ENCODE measurements at places on chromosomes 3 and 15. TPM values are rescaled to one million over a fixed set of nuclear protein-coding genes. Genes with fewer than 3 reads are reported as not detected.

Gene PIK3CB
- 32.1 TPM for total RNA-seq

Gene SATB1
- 26.8 TPM for total RNA-seq

Gene GOLGA8M
- total RNA-seq: not detected

Gene WNT5A
- 4.0 TPM for total RNA-seq

Gene PARP15
- 0.12 TPM for total RNA-seq

DNA sequence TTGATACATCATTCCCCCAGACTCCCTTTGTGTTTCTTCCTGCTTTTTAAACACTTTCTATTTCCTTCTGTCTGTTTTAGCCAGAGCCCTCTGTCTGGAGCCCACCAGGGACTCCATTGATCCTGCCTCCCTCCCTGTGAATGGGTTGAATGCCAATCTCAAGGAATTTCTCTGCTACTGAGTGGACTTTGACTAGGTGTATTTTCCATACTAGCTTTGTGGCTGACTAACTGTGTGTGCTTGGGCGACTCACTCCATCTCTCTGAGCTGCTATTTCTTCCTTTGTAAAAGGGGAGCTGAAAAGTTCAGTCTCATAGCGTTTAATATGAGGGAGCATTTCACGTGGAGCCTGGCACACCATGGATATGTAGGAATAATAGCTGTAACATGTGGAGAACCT, 98.8 kb downstream of the EEFSEC start:
- DNase-seq: no peak
- no peaks in the 10 kb centered on the region for H3K27me3 ChIP-seq
- H3K27ac ChIP-seq: no peak overlapping the region
- no peaks in the 10 kb centered on the region for H3K4me1 ChIP-seq

GRCh38 chr15:77495838-77496596, 75.3 kb downstream of the HMG20A start:
- peak; percentile 69 for DNase-seq
- H3K27ac ChIP-seq: peak overlapping the region; percentile 46
- peak overlapping the region; percentile 15 for H3K4me3 ChIP-seq
- no peaks in the 10 kb centered on the region for H3K36me3 ChIP-seq
- no peaks in the 10 kb centered on the region for H3K27me3 ChIP-seq

GRCh38 chr3:77158730-77159581, 119.1 kb downstream of the ROBO2 start:
- DNase-seq: peak; percentile 19
- no peak overlapping the region for H3K4me3 ChIP-seq
- H3K27ac ChIP-seq: no peak overlapping the region
- no peaks in the 10 kb centered on the region for H3K4me1 ChIP-seq

- no peak overlapping the region for H3K27ac ChIP-seq
- peaks cover 24% of the 10 kb centered on the region for H3K4me1 ChIP-seq
- no peak overlapping the region for H3K4me3 ChIP-seq
- no peaks in the 10 kb centered on the region for H3K27me3 ChIP-seq
- DNase-seq: no peak
Observed at GRCh38 chr3:179716226-179716625, 63.4 kb downstream of the USP13 start.

DNA sequence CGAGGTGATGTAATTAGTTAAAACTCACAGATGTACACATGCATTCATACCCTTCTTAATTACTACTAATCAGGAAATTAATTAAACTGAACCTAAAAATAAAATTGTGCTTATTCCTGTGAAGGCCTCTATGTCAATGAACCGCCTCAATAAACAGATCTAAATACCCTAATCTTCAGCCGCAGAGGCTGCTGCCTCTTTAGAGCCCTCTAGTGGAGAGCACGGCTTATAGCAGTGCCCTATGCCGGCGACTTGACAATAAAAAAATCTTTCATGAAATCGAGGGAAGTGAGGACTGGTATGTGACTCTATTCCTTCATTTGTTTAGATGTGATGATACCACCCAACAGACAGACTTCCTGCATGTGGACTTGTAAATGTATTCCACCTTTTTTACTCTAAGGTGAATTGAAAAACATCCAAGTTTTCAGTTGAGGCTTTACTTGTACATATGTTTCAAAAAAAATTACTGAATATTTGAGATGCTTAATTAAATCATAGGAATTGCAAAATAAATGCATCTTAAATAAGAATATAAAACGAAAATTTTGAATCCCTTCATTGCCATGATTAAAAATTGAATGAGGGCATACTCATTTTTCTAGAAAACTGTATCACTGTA, 8.3 kb upstream of the EPHA3 start:
- no peak overlapping the region for H3K4me3 ChIP-seq
- no peaks in the 10 kb centered on the region for H3K36me3 ChIP-seq
- DNase-seq: peak; percentile 79
- H3K4me1 ChIP-seq: no peaks in the 10 kb centered on the region

DNA sequence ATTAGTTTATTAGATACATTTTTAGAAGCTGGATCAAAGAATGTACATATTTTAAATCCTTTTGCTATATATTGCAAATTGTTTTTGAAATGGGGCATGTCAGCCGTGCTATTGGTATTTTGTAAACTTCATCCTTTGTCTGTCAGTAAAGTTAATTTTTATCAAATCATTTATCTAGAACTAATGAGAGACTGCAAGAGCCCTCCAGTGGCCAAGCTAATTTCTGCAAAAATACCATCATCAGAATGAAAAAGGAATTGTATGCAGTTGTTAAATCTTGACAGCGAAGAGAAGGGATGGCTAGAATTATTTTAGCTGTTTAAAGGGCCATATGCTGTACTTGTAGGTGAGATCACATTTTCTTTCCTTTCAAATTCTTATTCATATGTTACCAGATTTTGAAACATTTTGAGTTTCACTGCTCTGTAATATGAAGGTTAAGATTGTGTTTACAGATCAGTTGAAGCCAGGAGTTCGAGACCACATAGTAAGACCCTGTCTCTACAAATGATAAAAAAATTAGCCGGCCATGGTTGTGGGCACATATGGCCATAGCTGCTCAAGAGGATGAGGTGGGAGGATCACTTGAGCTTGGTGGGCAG, 8.1 kb upstream of the CLDN11 start:
- H3K36me3 ChIP-seq: no peaks in the 10 kb centered on the region
- no peak overlapping the region for H3K4me3 ChIP-seq
- H3K27ac ChIP-seq: no peak overlapping the region
- DNase-seq: peak; percentile 39
- H3K4me1 ChIP-seq: no peaks in the 10 kb centered on the region

DNA sequence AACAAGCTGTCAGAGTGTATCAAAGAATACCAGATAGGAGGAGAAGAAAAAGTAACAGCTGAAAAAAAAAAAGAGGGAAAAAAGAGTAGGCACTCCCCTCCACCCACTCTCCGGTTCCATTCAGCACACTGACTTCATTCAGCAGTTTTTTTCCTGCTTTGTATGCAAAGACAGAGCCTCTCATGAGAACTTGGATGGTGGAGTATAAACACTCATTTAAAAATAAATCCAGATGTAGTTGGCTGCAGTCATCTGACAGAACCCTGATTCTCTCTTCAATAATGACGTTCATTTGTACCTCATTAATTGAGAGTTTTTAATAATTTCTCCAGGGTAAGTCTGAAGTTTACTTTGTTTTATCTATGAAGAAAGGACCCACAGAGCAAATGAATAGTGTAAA, 81.0 kb downstream of the TMEM108 start:
- no peak for DNase-seq
- H3K27me3 ChIP-seq: no peaks in the 10 kb centered on the region
- no peak overlapping the region for H3K4me3 ChIP-seq
- peaks cover 7% of the 10 kb centered on the region for H3K4me1 ChIP-seq
- H3K36me3 ChIP-seq: no peaks in the 10 kb centered on the region

DNA sequence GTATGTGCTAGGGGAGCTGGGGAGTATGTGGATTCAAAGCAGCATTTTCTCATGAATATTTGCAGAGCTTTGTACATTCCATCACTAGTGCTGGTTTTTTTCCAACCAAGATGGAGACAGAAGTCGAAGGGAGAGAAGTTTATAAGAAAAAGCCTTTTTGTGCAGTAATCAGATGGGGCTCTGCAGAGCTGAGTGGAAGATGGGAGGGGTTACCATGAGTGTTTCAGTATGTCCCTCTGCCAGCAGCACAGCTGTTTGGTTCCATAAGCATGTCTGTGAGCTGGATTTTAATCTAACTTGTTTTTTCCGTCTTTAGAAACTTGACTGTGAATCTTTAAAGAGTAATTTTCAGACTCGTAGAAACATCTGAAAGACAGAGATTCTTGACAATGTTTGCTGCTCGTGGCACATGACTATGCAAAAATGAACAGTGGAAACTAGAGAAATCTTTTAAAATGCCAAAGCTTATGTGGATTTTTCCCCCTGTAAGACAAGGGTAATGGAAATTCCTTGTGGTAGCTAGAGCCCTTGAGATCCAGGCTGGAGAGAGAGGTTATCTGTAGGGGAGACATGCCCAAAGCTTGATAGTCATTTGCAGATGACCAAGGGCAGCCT, 20.3 kb downstream of the STARD9 start:
- no peaks in the 10 kb centered on the region for H3K4me1 ChIP-seq
- H3K27ac ChIP-seq: peak overlapping the region; percentile 56
- H3K4me3 ChIP-seq: no peak overlapping the region
- H3K27me3 ChIP-seq: no peaks in the 10 kb centered on the region
- H3K36me3 ChIP-seq: no peaks in the 10 kb centered on the region

DNA sequence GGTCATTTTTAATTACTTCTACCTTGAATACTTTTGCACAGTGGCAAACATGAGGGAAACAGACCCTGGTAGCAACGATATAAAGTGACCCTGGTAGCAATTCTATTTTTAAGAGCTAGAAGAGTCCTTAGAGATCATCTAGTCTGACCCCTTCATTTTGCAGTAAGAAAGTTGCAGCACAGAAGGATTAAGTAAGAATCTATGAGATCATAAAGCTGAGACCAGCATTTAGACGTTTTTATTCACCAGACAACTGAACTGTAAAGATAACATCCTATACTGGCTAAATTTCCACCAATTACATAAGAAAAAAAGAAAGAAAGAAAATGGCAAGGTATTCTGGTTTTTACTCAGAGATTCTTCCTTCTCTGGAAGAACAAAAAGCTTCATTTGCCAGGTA, 49.9 kb downstream of the LRRFIP2 start:
- no peak for DNase-seq
- no peak overlapping the region for H3K27ac ChIP-seq
- no peak overlapping the region for H3K4me3 ChIP-seq
- no peaks in the 10 kb centered on the region for H3K4me1 ChIP-seq
- H3K36me3 ChIP-seq: no peaks in the 10 kb centered on the region
- no peaks in the 10 kb centered on the region for H3K27me3 ChIP-seq

DNA sequence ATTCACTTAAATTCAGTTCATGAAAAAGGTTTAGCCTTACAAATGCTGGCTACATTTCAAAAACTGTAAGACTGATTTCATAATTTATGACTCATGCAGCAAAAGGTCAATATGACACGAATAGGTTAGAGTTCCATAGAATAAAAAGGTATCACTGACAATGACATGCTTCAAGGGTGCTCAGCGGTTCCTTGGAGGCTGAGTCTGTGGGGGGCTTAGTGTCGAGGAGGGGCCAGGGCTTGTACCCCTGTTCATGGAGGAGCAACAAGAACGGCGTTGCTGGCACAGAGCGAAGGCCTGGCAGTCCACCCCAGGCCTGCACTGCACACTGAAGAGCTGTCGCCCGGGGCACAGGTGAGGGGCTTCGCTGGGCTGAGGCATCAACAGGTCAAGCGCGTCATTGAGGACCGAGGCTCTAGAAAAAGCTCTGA, 174.2 kb downstream of the NR1D2 start:
- H3K36me3 ChIP-seq: no peaks in the 10 kb centered on the region
- no peaks in the 10 kb centered on the region for H3K27me3 ChIP-seq
- no peak overlapping the region for H3K27ac ChIP-seq
- DNase-seq: no peak
- no peaks in the 10 kb centered on the region for H3K4me1 ChIP-seq
- no peak overlapping the region for H3K4me3 ChIP-seq

- H3K27me3 ChIP-seq: no peaks in the 10 kb centered on the region
- H3K27ac ChIP-seq: no peak overlapping the region
Observed at GRCh38 chr3:170159933-170160332, 21.6 kb downstream of the PHC3 start.

GRCh38 chr3:86814321-86814720, 176.6 kb downstream of the VGLL3 start:
- H3K4me1 ChIP-seq: peaks cover 17% of the 10 kb centered on the region
- H3K27ac ChIP-seq: peak overlapping the region; percentile 56
- no peaks in the 10 kb centered on the region for H3K36me3 ChIP-seq

- DNase-seq: peak; percentile 67
- no peaks in the 10 kb centered on the region for H3K36me3 ChIP-seq
- H3K4me3 ChIP-seq: no peak overlapping the region
- no peak overlapping the region for H3K27ac ChIP-seq
- no peaks in the 10 kb centered on the region for H3K4me1 ChIP-seq
- H3K27me3 ChIP-seq: peaks cover 67% of the 10 kb centered on the region
Observed at GRCh38 chr3:99868311-99868646, 50.6 kb downstream of the CMSS1 start.

GRCh38 chr3:26422415-26422814, 200.2 kb upstream of the LRRC3B start:
- no peak overlapping the region for H3K27ac ChIP-seq
- no peaks in the 10 kb centered on the region for H3K36me3 ChIP-seq
- no peaks in the 10 kb centered on the region for H3K4me1 ChIP-seq
- DNase-seq: no peak
- no peaks in the 10 kb centered on the region for H3K27me3 ChIP-seq

Data from GM23338 (cell line).